ENCODE measurements at places on chromosomes 4 and X.

- no peaks in the 10 kb centered on the region for H3K27me3 ChIP-seq
- H3K4me1 ChIP-seq, result no peaks in the 10 kb centered on the region
- DNase-seq, result no peak
- H3K36me3 ChIP-seq, result no peaks in the 10 kb centered on the region
- H3K4me3 ChIP-seq, result no peak overlapping the region
Measured at GRCh38 chrX:23493941-23494374, 159.3 kb downstream of the PTCHD1 start.

DNA sequence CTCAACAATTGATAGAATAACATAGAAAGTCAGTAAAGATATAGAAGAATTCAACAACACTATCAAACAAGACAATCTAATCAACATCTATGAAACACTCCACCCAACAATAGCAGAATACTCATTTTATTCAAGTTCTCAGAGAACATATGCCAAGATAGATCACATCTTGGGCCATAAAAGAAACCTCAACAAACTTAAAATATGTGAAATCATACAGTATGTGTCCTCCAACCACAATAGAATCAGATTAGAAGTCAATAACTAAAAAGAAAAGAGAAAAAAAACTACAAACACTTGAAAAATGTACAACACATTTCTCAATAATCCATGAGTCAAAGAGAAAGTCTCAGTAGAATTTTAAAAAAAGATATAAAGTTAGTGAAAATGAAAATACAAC lies 78.6 kb upstream of the LDB2 start:
- H3K27me3 ChIP-seq, result no peaks in the 10 kb centered on the region
- no peaks in the 10 kb centered on the region for H3K4me1 ChIP-seq
- H3K4me3 ChIP-seq, result no peak overlapping the region
- DNase-seq, result no peak

- no peaks in the 10 kb centered on the region for H3K27me3 ChIP-seq
- no peak overlapping the region for H3K4me3 ChIP-seq
- peaks cover 17% of the 10 kb centered on the region for H3K36me3 ChIP-seq
- no peak for DNase-seq
- H3K27ac ChIP-seq, result peak overlapping the region; percentile 56
- peaks cover 27% of the 10 kb centered on the region for H3K4me1 ChIP-seq
Measured at GRCh38 chr4:169116270-169116901, 106.3 kb upstream of the CBR4 start.

DNA sequence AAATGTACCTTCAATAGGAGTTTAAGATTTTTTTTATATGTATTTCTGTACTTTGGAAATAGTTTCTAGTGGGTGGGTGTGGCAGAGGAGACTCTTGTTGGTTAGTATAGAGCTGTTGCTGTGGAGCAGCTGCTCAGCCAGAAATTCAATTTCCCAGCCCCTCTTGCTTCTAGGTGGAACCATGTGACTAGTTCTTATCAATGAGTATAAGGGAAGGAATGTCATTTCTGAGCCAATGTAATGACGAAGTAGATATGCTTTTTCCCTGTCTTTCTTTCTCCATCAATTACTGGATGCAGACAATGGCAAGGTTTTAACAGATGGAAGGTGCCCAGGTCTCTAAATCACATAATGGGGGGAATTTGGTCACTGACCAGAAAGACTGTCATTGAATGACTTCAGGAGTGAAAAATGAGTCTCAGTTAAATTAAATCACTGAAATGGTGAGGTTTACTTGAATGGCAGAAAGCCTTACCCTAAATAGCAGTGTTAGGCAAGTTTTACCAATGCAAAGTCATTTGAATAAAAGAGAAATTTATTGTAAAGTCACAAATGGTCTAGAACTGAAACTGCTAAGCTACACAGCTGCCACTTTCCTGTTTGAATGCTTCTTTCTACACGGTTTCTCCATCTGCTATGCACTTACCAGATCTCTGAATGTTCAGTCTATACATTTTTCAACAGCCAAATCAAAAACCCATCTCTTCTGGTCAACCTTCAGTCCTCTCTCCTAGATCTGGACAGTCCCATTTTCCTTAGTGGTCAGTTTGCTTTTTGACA lies 795.4 kb upstream of the MAGEB2 start:
- no peak overlapping the region for H3K4me3 ChIP-seq
- no peak for DNase-seq
- H3K27ac ChIP-seq, result no peak overlapping the region
- no peaks in the 10 kb centered on the region for H3K36me3 ChIP-seq

DNA sequence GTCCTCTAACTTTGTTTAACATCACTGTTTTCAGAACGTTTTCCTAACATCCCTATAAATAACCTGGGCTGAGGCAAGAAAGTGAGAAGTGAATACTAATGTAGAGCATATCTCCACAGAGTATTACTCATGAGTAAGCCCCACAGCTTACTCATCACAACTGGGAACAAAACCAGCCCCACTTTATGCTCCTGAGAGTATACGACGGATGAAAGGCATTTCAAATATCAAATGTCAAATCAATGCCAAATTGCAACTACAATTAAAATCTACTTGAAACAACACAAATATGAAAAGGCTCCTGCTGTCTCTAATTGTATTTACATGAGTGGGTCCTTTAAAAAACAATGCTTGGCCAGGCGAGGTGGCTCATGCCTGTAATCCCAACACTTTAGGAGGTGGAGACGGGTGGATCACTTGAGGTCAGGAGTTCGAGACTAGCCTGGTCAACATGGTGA lies 41.2 kb downstream of the SH3RF1 start:
- H3K36me3 ChIP-seq, result no peaks in the 10 kb centered on the region
- H3K4me3 ChIP-seq, result no peak overlapping the region
- H3K27ac ChIP-seq, result no peak overlapping the region
- H3K4me1 ChIP-seq, result peaks cover 9% of the 10 kb centered on the region
- H3K27me3 ChIP-seq, result no peaks in the 10 kb centered on the region

GRCh38 chr4:26127851-26128337 lies 192.9 kb upstream of the RBPJ start:
- H3K27ac ChIP-seq, result no peak overlapping the region
- no peaks in the 10 kb centered on the region for H3K4me1 ChIP-seq
- no peaks in the 10 kb centered on the region for H3K36me3 ChIP-seq
- no peaks in the 10 kb centered on the region for H3K27me3 ChIP-seq
- H3K4me3 ChIP-seq, result no peak overlapping the region

GRCh38 chr4:907691-908425 lies 24.3 kb downstream of the GAK start:
- no peaks in the 10 kb centered on the region for H3K36me3 ChIP-seq
- no peaks in the 10 kb centered on the region for H3K4me1 ChIP-seq
- H3K27me3 ChIP-seq, result no peaks in the 10 kb centered on the region

GRCh38 chr4:111873801-111874200 lies 271.5 kb upstream of the FAM241A start:
- no peaks in the 10 kb centered on the region for H3K27me3 ChIP-seq
- no peak overlapping the region for H3K27ac ChIP-seq
- H3K4me3 ChIP-seq, result no peak overlapping the region
- H3K4me1 ChIP-seq, result no peaks in the 10 kb centered on the region

DNA sequence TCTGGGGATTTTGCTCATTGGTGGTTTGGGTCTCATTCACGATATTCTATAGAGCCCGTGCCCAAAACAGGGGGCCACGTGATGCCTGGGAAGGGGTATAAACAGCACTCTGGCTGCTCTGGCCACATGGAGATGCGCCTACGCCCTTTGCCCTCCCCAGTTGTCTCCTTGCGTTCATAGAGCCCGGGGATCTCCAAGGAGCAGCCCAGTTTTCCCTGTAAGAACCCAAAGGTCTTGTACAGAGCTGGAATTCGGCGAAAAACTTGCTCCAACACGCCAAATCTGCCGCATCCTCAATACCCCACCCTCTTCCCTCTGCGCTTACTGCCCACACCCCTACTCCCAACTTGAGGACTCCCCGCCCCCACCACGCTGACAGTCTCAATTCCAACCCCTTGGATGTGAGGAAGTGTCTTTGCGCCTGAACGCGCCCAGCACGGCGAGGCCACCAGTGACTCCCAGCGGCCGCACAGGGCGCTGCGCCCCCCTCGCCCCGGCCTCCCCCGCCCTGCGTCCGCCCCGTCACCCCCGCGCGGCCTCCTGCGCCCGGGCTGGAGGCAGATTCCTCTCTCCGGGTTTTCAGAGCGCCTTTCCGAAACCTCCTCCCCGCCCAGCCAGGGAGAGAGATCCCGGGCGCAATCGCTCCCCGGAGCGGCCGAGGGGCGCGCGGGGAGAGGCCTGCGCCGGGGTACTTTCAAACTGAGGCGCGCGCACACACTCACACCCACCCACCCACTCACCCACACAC lies at the start of gene NHS:
Gene NHS (plus strand): TSS at position 582 of the 748 bp plus-strand sequence. CDS start 558 bp downstream, outside the sequence.
- no peaks in the 10 kb centered on the region for H3K4me1 ChIP-seq
- peak within 1 kb of the TSS; percentile 80 for H3K27ac ChIP-seq
- H3K27me3 ChIP-seq, result no peaks in the 10 kb centered on the region
- H3K36me3 ChIP-seq, result no peaks in the 10 kb centered on the region
- peak within 1 kb of the TSS; percentile 68 for H3K4me3 ChIP-seq
- DNase-seq, result peak; percentile 92

GRCh38 chr4:81577392-81577791 lies 105.7 kb upstream of the RASGEF1B start:
- no peak overlapping the region for H3K27ac ChIP-seq
- DNase-seq, result no peak
- no peaks in the 10 kb centered on the region for H3K36me3 ChIP-seq
- H3K4me3 ChIP-seq, result no peak overlapping the region
- no peaks in the 10 kb centered on the region for H3K27me3 ChIP-seq
- no peaks in the 10 kb centered on the region for H3K4me1 ChIP-seq

- no peak overlapping the region for H3K4me3 ChIP-seq
- H3K4me1 ChIP-seq, result no peaks in the 10 kb centered on the region
- no peak overlapping the region for H3K27ac ChIP-seq
- no peak for DNase-seq
- H3K36me3 ChIP-seq, result no peaks in the 10 kb centered on the region
Measured at GRCh38 chr4:14792702-14793227, 209.5 kb upstream of the CPEB2 start.

- H3K27me3 ChIP-seq, result no peaks in the 10 kb centered on the region
- no peaks in the 10 kb centered on the region for H3K36me3 ChIP-seq
- no peak for DNase-seq
- no peak overlapping the region for H3K4me3 ChIP-seq
- H3K27ac ChIP-seq, result no peak overlapping the region
- H3K4me1 ChIP-seq, result no peaks in the 10 kb centered on the region
Measured at GRCh38 chr4:145824463-145824862, 114.2 kb downstream of the ZNF827 start.

DNA sequence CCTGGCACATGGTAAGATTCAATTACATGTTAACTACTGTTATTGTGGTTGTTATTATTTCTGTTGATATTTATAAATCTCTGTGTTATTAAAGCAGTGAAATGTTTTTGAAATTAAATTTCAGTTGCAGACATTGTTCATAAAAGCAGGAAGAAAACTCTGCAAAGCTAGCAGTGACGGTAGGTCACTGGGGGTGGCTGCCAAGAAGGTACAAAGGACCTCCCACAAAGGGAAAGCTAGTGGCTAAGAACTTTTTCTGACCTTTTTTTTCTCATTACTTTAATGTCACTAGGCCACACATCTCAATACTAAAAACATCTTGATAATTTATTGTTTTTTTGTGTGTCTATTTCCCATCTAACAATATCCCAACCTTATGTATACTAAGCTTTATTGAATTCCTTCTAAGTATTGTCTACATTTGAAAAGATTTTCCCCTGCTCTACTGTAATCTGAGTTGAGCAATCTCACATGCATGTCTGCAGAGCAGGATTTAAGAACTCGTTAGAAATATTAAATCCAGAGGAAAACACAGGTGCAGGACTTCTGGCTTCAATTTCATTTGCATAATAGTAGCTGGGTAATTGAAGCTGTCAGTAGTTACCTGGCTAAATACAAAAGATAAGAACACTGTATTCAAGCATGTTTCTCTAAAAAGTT lies 197.3 kb downstream of the CFAP299 start:
- DNase-seq, result peak; percentile 18
- H3K36me3 ChIP-seq, result no peaks in the 10 kb centered on the region
- no peaks in the 10 kb centered on the region for H3K4me1 ChIP-seq
- no peaks in the 10 kb centered on the region for H3K27me3 ChIP-seq
- H3K27ac ChIP-seq, result no peak overlapping the region

DNA sequence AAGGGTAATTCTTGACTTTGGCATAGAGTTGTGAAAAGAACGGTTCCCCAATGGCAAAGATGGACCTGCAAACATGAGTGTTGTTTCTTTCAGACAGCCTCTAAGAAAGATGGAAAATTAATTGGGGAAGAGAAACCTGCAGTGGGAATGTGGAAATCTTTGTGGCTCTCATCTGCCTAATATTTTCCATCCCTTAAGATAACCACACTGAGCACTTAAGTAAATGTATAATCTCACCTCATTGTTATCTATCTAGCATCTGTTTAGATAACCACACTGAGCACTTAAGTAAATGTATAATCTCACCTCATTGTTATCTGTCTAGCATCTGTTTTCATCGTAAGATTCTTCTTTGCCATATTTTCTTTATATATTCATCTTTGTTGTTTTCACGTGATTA lies 149.3 kb downstream of the NWD2 start:
- no peaks in the 10 kb centered on the region for H3K27me3 ChIP-seq
- no peak overlapping the region for H3K27ac ChIP-seq
- no peak for DNase-seq
- H3K36me3 ChIP-seq, result no peaks in the 10 kb centered on the region
- no peak overlapping the region for H3K4me3 ChIP-seq

DNA sequence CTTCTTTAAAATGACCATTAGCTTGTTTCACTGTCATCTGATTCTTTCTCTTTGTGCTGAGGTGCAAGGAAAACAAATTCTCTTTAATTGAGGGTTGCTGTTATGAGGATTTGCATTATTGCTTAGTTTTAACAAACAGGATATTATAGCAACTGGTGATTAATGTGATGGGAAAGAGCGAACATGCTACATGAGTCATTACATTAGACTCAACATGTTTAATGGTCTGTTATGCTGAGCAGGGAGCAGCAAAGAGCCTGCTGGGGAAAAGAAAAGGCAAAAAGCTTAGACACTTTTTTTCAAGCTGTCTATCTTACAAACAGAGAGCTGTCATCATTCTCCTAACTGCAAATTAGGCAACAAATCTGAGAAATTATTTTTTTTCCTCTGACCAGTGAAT lies 230.5 kb upstream of the LCORL start:
- no peaks in the 10 kb centered on the region for H3K36me3 ChIP-seq
- no peak for DNase-seq
- no peak overlapping the region for H3K27ac ChIP-seq

GRCh38 chr4:7806338-7807090 lies 133.1 kb downstream of the AFAP1 start:
- peaks cover 40% of the 10 kb centered on the region for H3K4me1 ChIP-seq
- peak; percentile 90 for DNase-seq
- H3K27ac ChIP-seq, result peak overlapping the region; percentile 93
- no peak overlapping the region for H3K4me3 ChIP-seq
